Small intestine (tissue), 16 donors: ENCODE measurements at places on chromosomes 16 and 17.
A peak's percentile ranks its signal among the peaks of the same experiment; 100 is the strongest.

- peak; percentile 92 for DNase-seq
Observed at GRCh38 chr17:7219812-7220592, at the start of the genes ACADVL and DLG4. Gene ACADVL, plus strand, starts transcription at chr17:7219938. Its CDS starts 47 bp downstream, at chr17:7219985. Gene DLG4, minus strand, starts transcription at chr17:7219836.

GRCh38 chr16:22864375-22864774 lies 50.4 kb downstream of the HS3ST2 start:
- DNase-seq, result no peak

GRCh38 chr17:17495536-17496188 lies 533 bp downstream of the RASD1 start:
- peak; percentile 68 for DNase-seq

DNA sequence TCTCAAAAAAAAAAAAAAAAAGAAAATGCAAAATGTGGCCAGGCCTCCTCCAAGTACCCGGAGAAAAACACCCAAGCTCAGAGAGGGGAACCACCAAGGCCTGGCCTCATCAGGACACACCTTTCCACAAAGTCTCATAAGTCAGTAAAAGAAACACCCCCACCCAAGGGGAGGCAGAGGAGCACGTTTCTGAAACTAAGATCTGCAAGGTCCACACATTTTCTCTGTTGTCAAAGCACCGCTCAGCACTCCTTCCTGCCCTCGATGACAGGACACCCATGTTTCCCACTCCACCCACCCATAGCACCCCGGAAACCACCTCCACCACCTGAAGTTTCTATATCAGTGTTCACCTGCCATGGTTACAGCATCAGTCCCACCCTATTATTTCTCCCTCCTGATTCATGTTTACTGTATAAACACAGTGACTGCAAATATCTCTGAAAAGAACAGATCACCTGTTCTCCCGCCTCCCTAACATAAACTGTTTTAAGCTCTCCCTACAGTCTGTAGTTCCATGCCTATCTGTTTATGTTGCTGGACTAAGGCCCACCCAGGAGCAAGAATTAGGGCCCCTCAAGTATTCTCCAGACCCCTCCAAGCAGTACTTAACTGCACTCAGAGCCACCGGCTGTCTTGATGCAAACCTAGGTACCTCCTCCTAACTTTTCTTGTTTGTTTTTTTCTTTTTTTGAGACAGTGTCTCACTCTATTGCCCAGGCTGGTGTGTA lies 2.0 kb downstream of the CORO7 start:
- peak; percentile 63 for DNase-seq

- peak; percentile 52 for DNase-seq
Observed at GRCh38 chr17:15233022-15233805, 31.9 kb downstream of the PMP22 start.

- DNase-seq, result no peak
Observed at GRCh38 chr17:32656886-32657285, 170.1 kb downstream of the CDK5R1 start.

- DNase-seq, result peak; percentile 91
Observed at GRCh38 chr17:75034236-75034908, 12.4 kb downstream of the ATP5PD start.

- DNase-seq, result no peak
Observed at GRCh38 chr17:57599271-57600045, 145.6 kb downstream of the CCDC182 start.

DNA sequence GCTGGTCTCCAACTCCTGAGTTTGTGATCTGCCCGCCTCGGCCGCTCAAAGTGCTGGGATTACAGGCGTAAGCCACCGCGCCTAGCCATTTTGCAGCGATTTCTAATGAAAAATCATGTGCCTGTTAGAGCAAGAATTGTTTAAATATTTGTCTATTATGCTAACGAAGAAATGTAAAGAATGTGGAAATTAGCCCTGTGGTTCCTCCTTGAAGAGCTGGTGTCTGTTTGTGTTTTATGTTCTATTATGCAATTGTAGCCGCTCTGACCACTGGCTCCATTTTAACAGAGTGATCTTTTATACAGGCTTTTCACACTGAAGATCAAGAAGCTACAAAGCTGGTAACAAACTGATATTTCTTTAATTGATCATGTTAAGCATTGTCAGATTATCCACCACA lies 217.3 kb downstream of the USP22 start:
- no peak for DNase-seq

GRCh38 chr17:11351479-11351878 lies 110.5 kb downstream of the SHISA6 start:
- no peak for DNase-seq

DNA sequence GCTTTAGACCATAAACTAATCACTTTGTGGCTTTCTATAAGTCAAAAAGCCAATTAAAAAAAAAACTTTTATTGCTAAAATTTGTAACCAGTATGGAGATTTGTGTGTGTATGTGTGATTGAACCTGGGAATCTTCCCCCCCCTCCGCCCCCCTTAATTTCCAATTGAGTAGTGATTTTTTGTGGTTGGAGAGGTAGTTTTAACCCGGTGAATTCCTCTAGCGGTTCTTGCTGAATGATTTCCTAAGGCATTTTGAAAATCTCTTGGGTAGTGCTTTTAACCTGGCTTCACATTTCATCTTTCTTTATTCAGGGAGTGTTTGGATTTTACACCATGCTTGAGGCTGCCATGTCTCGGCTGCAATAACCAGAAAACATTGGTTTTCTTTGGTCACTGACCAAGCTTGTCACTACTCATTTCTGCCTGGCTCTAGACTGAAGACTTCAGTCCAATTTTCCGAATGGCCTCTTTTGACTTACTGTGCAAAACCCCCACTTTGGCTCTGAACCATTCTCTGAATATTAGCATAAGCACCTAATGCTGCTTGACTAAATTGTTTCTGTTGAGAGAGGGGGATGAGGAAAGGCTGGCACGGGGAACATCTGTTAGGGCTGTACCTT lies 35.6 kb downstream of the PRKCA start:
- DNase-seq, result no peak

- DNase-seq, result no peak
Observed at GRCh38 chr16:64695684-64696083, 426.2 kb downstream of the CDH11 start.

GRCh38 chr17:73799781-73800627 lies 155.8 kb upstream of the SDK2 start:
- no peak for DNase-seq

GRCh38 chr16:85525420-85526184 lies 87.5 kb upstream of the GSE1 start:
- no peak for DNase-seq

- no peak for DNase-seq
Observed at GRCh38 chr17:7222972-7223292, 3.2 kb downstream of the ACADVL start.

- peak; percentile 16 for DNase-seq
Observed at GRCh38 chr17:64615028-64615677, 47.0 kb downstream of the SMURF2 start.
